Peyer's patch (tissue), 4 donors: ENCODE measurements at places on chromosomes 12 and 14. TPM values are rescaled to one million over a fixed set of nuclear protein-coding genes. Genes with fewer than 3 reads are reported as not detected.

- peak; percentile 68 for DNase-seq
Measured at GRCh38 chr12:11822081-11822834, 172.8 kb downstream of the ETV6 start.

The HSPB8 gene
- total RNA-seq: 10.0 TPM

The LTA4H gene
- 59.6 TPM for total RNA-seq

GRCh38 chr14:72688990-72689671, 204.8 kb downstream of the DPF3 start:
- DNase-seq: no peak

DNA sequence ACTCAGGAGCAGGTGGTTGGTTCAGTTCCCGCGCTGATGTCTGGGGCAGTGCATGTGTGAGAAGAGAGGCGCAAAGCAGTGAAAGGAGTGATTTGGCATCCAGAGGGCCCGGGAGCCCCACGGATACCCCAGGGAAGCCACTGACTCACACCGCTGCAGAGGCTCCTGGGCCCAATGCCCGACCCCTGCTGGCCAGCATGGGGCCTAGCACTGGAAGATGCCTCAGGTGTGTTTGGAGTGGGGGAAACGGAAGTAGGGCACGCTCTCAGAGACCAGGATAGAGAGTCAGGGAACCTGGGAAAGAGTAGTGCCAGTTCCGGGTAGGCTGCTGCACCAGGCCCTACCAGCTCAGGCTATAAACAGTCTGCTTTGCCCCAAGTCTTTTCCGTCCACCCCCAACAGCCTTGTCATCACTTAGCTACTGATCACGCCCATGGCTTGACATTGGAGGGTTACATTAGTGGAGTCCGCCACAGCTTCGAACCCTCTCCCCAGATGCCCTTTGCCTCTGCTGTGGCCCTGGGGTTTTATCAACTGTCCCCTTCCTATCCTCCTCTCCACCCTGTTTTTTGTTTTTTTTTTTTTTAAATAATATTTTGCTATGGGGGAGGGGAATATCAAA, 9.5 kb upstream of the CSAD start:
- peak; percentile 77 for DNase-seq

GRCh38 chr12:109835827-109836226, 2.6 kb upstream of the TRPV4 start:
- no peak for DNase-seq

The CHGA gene
- 319 TPM for total RNA-seq

DNA sequence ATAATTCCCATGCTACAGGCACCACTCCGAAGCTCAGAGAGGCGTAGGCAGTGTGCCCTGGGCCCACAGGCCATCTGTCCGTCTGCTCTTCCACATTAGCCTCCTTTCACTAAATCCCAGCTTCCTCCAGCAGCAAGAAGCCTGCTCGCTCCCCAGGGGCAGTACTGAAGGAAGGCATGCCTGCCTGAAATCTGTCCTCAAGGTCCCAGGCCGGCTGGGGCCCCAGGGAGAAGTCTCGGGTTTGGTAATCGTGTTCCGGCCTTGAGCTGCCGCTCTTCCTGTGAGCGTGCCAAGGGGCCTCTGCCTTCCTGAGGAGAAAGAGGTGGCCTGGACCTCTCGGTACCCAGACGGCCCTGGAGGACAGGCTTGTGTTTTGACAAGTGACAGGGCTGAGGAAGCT, 15.2 kb upstream of the DLK1 start:
- DNase-seq: no peak

DNA sequence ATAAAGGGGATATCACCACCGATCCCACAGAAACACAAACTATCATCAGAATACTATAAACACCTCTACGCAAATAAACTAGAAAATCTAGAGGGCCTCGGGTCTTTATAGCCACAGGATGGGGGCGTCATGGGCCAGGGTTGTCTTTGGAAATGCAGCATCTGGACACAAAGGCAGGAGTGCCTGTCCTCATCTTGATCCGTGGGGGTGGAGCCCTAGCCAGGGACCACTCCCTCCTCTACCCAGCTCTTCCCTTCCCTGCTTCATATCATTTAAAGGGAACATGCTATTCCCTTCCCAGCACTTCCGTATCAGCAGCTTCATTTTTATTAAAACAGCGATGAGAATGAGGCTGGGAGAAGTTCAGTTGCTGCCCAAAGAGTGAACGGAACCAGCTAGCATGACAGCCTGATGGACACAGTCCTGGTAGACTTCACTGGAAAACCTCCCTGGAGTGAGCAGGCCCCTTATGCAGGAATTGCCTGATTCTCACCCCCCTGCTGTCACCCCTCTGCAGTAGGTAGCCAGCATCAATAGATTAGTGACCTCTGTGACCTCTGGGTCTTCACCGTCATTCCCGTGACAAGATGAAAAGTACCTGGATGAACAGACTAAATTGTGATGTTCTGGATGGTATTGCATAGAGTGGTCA, 251.4 kb upstream of the RGS6 start:
- DNase-seq: no peak

- peak; percentile 76 for DNase-seq
Measured at GRCh38 chr12:132761032-132761920, at the start of gene ANKLE2. TSS of gene ANKLE2 (minus strand) at chr12:132761832. CDS start at chr12:132761798, 34 bp downstream.

The TMEM132C gene
- 0.88 TPM for total RNA-seq

The KRT6C gene
- total RNA-seq: not detected

- DNase-seq: no peak
Measured at GRCh38 chr14:94225460-94226378, 51.6 kb downstream of the PPP4R4 start.

DNA sequence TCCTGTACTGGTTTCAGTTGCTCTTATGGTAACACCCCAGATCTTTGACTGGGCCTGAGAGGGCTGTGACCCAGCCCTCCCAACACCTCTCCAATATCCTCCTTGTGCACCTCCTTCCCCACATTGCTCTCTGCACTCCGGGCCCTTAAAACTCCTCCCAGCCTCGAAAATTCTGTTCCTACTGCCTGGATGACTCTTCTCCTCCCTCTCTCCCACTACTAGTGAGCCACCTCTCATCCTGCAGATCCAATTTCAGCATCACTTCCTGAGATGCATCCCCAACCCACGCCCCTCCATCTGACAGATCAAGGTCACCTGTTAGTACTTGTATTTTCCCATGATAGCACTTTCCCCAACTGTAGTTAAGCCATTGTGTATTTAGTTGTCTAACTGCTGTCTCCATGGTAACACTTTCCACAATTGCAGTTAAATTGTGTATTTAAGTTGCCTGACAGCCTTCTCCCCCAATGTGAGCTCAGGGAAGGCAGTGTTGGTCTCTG, 11.5 kb upstream of the NT5DC3 start:
- no peak for DNase-seq

DNA sequence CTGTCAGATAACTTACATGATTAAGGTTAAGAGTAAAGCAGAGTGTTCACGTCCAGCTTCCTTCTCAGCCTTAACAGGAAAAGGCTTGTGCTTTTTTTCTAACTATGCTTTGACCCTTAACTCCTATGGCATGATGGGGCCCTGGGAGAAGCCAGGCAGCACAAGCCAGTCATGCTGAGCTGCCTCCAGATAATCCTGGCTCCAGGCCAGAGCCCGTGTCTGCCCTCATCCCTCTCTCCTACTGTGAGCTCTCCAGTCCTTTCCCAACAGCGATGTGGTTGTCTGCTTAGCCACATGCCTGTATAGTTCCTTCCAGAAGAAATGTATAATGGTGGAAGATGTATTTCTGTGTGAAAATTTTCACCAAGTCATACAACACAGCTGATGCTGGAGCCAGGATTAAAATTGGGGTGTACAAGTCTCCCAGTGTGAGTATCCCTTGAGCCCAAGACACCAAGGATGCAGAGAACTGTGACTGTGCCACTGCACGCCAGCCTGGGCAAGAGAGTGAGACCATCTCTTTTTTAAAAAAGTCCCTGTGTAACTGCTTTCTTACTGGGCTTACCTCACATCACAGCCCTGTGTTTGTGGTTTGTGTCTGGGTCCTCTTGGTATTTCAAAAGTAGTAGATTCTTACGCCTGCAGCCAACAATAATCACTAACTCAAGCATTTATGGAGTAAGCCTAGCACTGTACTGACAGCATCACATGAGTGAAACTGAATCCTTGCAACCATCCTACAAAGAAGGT, 7.9 kb upstream of the ITFG2 start:
- no peak for DNase-seq

GRCh38 chr12:29212682-29213403, 63.8 kb downstream of the FAR2 start:
- DNase-seq: no peak

The FAM234B gene
- total RNA-seq: 9.1 TPM

The FGF6 gene
- total RNA-seq: not detected

- DNase-seq: no peak
Measured at GRCh38 chr12:4506430-4506829, 32.3 kb upstream of the RAD51AP1 start.

GRCh38 chr14:66636240-66636639, 128.3 kb downstream of the GPHN start:
- DNase-seq: no peak

The SOAT2 gene
- total RNA-seq: 13.3 TPM

DNA sequence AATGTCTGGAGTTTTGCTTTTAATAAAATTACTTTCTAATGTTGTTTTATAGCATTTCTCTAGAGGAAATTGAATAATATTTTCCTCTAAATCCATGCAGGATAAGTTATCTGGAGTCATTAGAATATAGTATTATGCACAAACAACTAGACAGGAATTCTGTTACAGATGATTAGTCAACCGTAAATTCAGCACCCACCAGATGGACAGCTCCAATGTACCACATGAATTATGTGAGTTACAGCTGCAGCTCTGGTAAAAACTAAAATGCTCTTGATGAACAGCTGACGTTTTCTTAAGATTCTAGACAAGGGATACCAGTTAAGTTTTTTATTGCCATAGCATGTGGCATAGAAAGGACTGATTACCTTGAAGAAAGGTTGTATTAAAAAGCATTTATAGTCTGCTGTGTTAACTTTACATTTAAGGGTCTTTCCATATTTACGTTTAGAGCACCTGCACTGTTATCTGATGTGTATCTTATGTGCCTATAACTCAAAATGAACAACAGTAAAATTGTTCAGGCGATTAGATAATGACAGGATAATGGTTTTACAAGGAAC, 321.4 kb upstream of the LRFN5 start:
- no peak for DNase-seq

- no peak for DNase-seq
Measured at GRCh38 chr12:102521662-102522277, 41.4 kb upstream of the IGF1 start.

The P2RX2 gene
- 3.8 TPM for total RNA-seq

The ASCL1 gene
- not detected for total RNA-seq

The OR10AD1 gene
- not detected for total RNA-seq

DNA sequence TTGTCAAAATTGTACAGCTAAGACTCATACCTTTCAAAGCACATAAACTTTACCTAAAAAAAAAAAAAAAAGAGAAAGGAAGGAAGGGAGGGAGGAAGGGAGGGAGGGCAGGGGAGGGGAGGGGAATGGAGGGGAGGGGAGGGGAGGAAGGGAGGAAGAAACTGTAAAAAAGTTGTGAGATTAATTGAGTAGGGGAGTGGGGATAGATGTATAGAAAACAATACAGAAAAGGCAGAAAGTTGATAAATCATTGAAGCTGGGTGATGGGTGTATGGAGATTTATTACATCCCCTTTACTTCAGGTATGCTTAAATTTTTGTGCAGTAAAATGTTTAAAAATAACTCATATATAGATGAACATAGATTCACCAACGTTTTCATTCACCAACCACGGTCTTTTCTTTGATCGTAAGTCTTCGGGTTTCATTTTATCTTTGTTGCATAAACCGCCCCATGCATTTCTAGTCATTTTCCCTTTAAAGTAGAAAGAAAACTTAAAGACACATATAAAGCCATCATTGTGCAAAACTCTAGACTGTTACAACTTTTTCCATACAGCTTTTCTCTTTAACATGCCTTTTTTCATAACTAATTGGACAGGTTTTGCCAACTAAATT, 191.2 kb upstream of the KRR1 start:
- no peak for DNase-seq

The SIX6 gene
- not detected for total RNA-seq

DNA sequence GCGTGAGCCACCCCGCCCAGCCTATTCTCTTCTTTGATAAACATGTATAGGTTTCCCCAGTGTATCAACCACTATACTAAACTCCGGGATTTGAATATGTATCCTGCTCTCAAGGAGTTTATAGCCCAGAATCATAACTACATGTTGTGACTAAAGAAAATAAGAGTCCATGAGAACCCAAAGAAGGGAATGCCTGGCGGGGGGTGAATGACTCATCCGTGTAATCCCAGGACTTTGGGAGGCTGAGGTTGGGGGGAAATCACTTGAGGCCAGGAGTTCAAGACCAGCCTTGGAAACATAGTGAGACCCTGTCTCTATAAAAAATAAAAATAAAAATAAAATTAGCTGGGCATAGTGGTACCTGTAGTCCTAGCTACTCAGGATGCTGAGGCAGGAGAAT, 57.2 kb downstream of the SIX6 start:
- DNase-seq: no peak

The TEX52 gene
- not detected for total RNA-seq

DNA sequence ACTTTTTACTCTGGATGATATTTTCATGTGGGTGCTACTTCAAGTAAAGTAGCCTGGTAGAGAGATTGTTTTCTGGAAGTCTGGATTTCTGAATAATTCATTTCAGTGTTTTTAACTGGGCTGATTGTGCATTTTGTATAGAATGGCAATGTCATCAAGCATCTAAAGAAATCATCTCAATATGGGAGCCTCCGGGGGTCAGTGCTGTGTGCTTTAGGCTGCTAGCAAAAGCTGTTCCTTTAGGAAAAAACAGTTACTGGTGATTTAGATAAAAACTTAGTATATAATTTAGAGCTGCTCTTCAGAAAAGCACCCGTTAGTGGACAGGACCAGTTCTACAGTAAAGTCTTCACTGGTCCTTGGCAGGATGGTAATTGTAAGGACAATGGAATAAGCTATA, 5.1 kb downstream of the UBE3B start:
- no peak for DNase-seq

DNA sequence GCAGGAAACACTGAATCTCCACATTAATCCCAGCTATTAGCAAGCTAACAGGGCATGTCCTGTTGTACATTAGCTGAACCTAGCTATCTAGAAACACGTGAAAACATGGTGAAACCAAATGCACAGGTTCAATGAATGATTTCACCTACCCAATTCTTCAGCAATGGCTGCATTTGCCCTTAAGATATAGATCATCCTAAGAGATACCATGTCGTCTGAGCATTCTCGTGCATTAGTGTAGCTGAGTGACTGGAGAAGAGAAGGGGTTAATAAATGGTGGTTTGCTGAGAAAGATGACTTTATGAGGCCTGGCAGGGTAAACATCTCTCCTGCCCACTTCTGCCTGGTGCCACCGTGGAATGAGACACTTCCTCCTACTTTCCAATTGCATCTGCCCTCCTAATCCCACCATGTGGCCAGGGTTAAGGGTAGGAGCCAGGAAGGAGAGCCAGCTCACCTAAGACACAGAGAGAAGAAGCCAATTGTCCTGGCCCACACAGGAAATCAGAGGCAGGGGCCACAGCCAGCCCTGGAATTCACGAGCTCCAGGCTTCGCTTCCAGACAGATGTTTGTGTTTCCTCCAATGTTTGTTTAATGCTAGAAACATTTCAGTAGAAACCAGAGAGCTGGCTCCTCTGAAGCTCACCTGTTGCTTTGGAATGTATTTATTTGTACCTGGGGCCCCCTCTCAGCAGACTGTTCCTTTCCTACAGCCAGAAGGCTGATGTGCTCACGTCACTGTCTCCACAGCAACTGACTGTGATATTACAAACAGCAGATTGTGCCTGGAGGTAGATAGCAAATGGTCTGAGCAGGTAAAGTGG, 126.0 kb upstream of the PARP11 start:
- DNase-seq: peak; percentile 51
